ENCODE measurements at places on chromosomes 2 and 18. TPM values are rescaled to one million over a fixed set of nuclear protein-coding genes. Genes with fewer than 3 reads are reported as not detected.

The PGAP1 gene
- 2.5 TPM for total RNA-seq

The TUBB6 gene
- total RNA-seq, result 805 TPM

The CREG2 gene
- 0.34 TPM for total RNA-seq

The SOWAHC gene
- 5.0 TPM for total RNA-seq

The HOXD8 gene
- total RNA-seq, result not detected

The MEP1B gene
- not detected for total RNA-seq

The RESP18 gene
- not detected for total RNA-seq

The RIF1 gene
- total RNA-seq, result 15.3 TPM

Data from bronchus fibroblast of lung (primary cell).